ENCODE measurements at places on chromosomes 1 and 21.

- no peak overlapping the region for H3K27ac ChIP-seq
- no peak for DNase-seq
- peaks cover 7% of the 10 kb centered on the region for H3K27me3 ChIP-seq
- H3K36me3 ChIP-seq, result no peaks in the 10 kb centered on the region
These were observed 621.7 kb downstream of the MATN1 start for GRCh38 chr1:30101487-30102227.

GRCh38 chr1:201125019-201125418, 2.0 kb downstream of the ASCL5 start:
- no peak overlapping the region for H3K4me3 ChIP-seq
- DNase-seq, result no peak
- H3K4me1 ChIP-seq, result no peaks in the 10 kb centered on the region
- no peaks in the 10 kb centered on the region for H3K36me3 ChIP-seq
- H3K27me3 ChIP-seq, result peaks cover 23% of the 10 kb centered on the region
- H3K27ac ChIP-seq, result no peak overlapping the region

GRCh38 chr1:118862755-118863154, 125.4 kb downstream of the TBX15 start:
- H3K4me3 ChIP-seq, result no peak overlapping the region
- DNase-seq, result no peak
- no peaks in the 10 kb centered on the region for H3K27me3 ChIP-seq

DNA sequence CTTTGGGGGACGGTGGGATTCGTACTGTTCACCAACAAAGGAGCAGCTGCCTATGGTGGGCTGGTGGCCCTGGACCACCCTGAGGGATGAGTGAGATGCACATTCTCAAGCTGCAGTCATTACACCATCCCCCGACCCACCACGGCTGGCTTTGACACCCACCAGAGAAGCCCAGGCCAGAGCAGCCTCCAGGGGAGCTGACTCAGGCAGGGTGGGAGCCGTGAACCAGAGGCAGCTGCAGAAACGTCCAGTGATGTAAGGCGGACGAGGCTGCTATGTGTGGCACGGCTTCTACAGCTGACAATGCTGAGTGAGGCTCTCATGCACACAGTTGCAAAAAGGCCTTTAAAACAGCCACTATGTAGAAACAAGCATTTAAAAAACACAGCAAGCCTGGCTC, 40.1 kb downstream of the CHAF1B start:
- no peak overlapping the region for H3K4me3 ChIP-seq
- H3K36me3 ChIP-seq, result peaks cover 5% of the 10 kb centered on the region
- no peak overlapping the region for H3K27ac ChIP-seq
- H3K4me1 ChIP-seq, result peaks cover 11% of the 10 kb centered on the region
- peaks cover 7% of the 10 kb centered on the region for H3K27me3 ChIP-seq

DNA sequence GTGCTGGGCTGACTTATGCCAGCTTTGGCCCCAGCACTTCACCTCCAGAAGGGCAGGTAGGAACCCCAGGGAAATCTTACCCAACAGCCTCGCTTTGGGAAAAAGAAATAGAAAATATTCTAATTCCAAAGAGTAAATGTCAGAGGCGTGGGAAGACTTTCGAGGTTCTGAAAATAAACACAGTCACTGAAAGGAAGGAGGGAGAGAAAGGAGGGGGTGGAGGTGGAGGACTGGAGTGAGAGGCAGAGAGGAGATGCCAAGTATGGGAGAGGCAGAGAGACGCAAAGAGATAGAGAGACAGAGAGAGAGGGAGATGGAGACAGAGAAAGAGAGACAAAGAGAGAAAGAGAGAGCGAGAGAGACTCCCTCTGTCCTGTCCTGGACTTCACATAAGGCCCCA, 395.0 kb downstream of the PTPRU start:
- no peaks in the 10 kb centered on the region for H3K36me3 ChIP-seq
- no peaks in the 10 kb centered on the region for H3K4me1 ChIP-seq
- no peak overlapping the region for H3K4me3 ChIP-seq
- DNase-seq, result no peak
- no peak overlapping the region for H3K27ac ChIP-seq
- peaks cover 28% of the 10 kb centered on the region for H3K27me3 ChIP-seq

GRCh38 chr1:98077691-98078090, 156.9 kb upstream of the DPYD start:
- no peak for DNase-seq
- H3K36me3 ChIP-seq, result no peaks in the 10 kb centered on the region
- H3K4me1 ChIP-seq, result peaks cover 2% of the 10 kb centered on the region
- H3K4me3 ChIP-seq, result no peak overlapping the region
- no peaks in the 10 kb centered on the region for H3K27me3 ChIP-seq
- H3K27ac ChIP-seq, result no peak overlapping the region

- H3K27me3 ChIP-seq, result no peaks in the 10 kb centered on the region
- no peak overlapping the region for H3K27ac ChIP-seq
- no peak overlapping the region for H3K4me3 ChIP-seq
- H3K4me1 ChIP-seq, result no peaks in the 10 kb centered on the region
- H3K36me3 ChIP-seq, result no peaks in the 10 kb centered on the region
These were observed 50.4 kb upstream of the ADAMTS5 start for GRCh38 chr21:27017246-27017645.

GRCh38 chr1:109834951-109835350, 71.2 kb upstream of the EPS8L3 start:
- no peaks in the 10 kb centered on the region for H3K36me3 ChIP-seq
- H3K27ac ChIP-seq, result no peak overlapping the region
- no peaks in the 10 kb centered on the region for H3K27me3 ChIP-seq

DNA sequence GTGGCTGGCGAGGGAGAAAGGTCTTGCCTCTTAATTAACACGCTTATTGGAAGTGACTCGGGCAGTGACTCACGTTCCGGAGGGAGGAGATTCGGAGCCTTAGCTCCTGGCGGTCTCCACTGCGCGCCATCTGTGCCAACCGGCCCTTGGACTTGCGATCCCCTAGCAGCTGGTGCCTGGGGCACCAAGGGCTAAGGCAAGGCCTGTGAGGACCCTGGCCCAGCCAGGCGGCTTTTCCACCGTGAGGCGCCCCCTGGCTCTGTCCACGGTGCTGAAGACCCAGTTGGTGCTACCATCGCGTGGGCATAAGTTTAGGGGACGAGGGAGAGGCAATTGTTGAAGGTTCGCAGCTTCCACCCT, 1.3 kb upstream of the SYT6 start:
- H3K4me1 ChIP-seq, result peaks cover 10% of the 10 kb centered on the region
- H3K36me3 ChIP-seq, result no peaks in the 10 kb centered on the region
- peak overlapping the region; percentile 13 for H3K4me3 ChIP-seq
- no peak for DNase-seq
- peaks cover 86% of the 10 kb centered on the region for H3K27me3 ChIP-seq

DNA sequence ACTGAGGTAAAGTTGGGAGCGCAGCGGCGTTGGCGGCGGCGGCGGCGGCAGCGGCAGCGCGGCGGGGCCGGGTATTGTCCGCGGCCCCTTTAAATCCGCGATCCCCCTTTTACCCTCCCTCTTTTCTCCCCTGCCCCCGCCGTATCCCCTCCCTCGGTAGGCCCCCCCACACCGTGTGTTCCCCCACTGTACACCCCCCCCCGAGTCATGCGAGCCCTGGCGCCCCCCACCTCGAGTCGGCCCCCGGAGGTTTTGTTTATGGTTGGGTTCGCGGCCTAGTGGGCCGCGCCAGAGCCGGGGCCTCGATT, 169 bp downstream of the UBAP2L start:
- no peak for DNase-seq
- peak overlapping the region; percentile 100 for H3K27ac ChIP-seq
- peaks cover 92% of the 10 kb centered on the region for H3K36me3 ChIP-seq
- peaks cover 66% of the 10 kb centered on the region for H3K4me1 ChIP-seq
- H3K4me3 ChIP-seq, result peak overlapping the region; percentile 100
- no peaks in the 10 kb centered on the region for H3K27me3 ChIP-seq

- DNase-seq, result no peak
- H3K4me3 ChIP-seq, result no peak overlapping the region
- H3K27me3 ChIP-seq, result no peaks in the 10 kb centered on the region
- peak overlapping the region; percentile 65 for H3K27ac ChIP-seq
These were observed 4.5 kb downstream of the RFX5 start for GRCh38 chr1:151342569-151342968.

DNA sequence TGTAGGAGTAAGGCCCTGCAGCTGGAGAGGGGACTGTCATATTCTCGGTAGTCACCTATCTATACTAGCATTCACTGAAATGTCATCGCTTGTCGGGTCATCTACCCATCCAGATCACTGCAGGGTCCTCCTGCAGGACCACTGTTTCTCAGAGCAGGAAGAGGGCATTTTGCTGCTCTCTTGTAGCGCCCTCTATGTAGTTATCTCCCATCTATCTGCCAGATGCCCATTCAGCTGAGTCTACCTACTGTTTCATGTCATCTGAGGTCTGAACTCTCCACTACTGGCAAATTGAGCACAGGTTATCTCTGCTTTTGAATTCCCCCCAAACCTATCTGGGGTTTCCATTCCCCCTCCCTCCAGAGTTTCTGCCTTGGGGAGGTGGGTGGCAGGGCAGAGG, 258.2 kb upstream of the FOXD3 start:
- DNase-seq, result no peak
- H3K4me3 ChIP-seq, result no peak overlapping the region
- peaks cover 2% of the 10 kb centered on the region for H3K27me3 ChIP-seq
- no peaks in the 10 kb centered on the region for H3K36me3 ChIP-seq
- H3K27ac ChIP-seq, result no peak overlapping the region
- no peaks in the 10 kb centered on the region for H3K4me1 ChIP-seq

GRCh38 chr1:107365527-107366240, 224.8 kb downstream of the NTNG1 start:
- no peaks in the 10 kb centered on the region for H3K4me1 ChIP-seq
- no peaks in the 10 kb centered on the region for H3K36me3 ChIP-seq
- H3K27me3 ChIP-seq, result peaks cover 3% of the 10 kb centered on the region
- DNase-seq, result no peak

DNA sequence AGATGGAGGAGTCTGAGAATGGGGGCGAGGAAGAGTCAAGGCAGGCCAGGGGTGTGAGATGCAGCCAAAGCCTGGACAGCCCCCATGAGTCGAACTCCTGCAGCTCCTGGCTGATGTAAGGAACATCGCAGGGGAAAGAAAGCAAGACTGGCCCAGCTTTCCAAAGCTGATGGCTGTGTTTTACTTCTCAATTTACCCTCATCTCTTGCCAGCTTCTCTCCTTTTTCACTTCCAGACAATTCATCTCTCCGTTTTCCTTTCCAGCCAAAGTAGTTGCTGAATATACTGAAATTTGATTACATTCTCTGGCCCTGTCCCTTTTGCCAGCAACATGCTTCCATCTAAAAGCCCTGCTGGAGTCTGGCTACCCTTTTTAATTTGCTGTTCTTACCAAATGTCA, 40.0 kb upstream of the UBE2U start:
- H3K36me3 ChIP-seq, result no peaks in the 10 kb centered on the region
- no peak overlapping the region for H3K27ac ChIP-seq
- H3K27me3 ChIP-seq, result peaks cover 41% of the 10 kb centered on the region
- H3K4me3 ChIP-seq, result no peak overlapping the region
- H3K4me1 ChIP-seq, result no peaks in the 10 kb centered on the region

DNA sequence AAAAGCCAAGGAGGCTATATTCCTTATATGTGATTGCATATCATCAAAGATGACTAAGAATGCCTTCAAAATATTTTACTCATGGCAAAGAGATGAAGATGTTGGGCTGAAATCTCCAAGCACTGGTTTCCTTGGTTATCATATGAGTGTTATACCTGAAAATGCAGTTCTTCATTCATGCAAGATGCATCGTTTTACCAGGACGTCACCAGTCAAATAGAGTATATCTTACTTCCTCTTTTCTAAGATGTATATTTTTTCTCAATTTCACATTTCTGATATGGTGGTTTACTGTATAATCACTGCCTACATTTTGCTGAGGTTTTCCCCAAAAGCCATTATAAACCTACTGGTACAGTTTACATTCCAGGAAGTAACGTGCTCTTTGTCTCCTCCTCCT, 1085.7 kb downstream of the NCAM2 start:
- DNase-seq, result no peak
- H3K4me3 ChIP-seq, result no peak overlapping the region
- no peak overlapping the region for H3K27ac ChIP-seq
- no peaks in the 10 kb centered on the region for H3K36me3 ChIP-seq
- no peaks in the 10 kb centered on the region for H3K27me3 ChIP-seq

DNA sequence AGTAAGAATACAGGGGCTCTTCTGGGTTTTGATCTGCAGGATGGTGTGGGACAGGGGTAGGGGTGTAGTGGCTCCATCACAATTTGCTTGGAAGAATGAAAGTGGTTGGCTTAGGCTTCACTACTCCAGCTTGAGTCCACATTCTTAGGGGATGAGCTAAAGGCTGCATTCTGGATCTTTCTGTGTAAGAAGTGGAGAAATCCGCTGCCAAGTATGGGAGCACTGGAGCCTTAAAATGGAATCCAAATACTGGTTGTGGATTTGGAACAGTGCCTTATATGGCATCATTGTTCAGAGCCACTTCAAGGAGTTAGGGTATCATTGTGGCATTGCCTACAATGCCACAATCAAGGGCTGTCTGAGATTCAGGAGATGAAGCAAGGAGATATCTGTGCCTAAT, 187.1 kb downstream of the LMO4 start:
- H3K36me3 ChIP-seq, result no peaks in the 10 kb centered on the region
- DNase-seq, result no peak
- H3K27me3 ChIP-seq, result peaks cover 11% of the 10 kb centered on the region
- H3K4me3 ChIP-seq, result no peak overlapping the region
- no peaks in the 10 kb centered on the region for H3K4me1 ChIP-seq

DNA sequence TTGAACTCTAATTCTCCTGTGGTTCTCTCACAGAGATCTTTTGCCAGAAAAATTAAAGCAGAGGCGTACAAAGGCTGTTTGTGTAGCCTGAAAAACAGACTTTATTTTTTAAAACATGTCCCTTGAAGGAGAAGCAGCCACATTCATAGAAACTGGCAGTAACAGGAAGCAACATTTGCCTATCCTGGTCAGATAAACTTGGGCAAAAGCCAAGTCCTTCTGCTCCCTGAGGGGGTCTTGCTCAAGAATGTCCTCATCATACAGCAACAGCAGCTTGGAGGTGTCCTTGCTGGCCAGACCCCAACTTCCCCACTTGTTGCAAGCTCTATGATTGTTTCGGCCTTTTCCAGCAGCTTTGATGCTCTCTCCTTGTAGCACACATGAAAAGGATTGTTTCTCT, 36.3 kb downstream of the MSTO1 start:
- no peak for DNase-seq
- peaks cover 1% of the 10 kb centered on the region for H3K4me1 ChIP-seq
- no peak overlapping the region for H3K4me3 ChIP-seq
- H3K27ac ChIP-seq, result no peak overlapping the region

DNA sequence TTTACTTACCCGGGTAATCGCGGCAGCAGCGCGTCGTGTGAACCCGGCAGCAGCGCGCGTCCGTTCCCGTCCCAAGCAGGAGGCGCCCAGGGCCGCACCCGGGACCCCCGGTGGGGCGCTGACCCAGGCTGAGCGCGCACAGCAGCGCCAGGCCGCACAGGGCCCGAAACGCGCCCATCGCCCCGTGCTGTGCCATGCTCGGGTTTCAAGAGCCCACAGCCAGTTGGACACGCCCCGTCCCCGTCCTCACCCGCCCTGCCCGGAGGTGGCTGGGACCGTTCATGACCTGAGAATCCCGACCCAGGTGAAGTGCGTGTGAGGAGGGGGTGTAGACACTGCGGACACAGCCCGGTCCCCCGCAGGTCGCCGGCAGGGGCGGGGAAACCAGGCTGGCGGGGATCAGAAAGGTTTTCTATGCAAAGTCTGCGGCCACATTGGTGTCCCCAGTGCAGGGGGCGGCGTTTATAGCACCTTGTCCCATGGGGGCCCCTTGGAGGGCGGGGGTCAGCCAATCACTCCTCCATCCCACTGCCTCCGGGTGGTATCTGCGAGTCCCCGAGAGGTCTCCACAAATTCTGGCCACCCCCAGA, at the start of gene TNFRSF18:
Gene TNFRSF18 (minus strand): TSS at position 217 of the 590 bp plus-strand sequence. CDS start 21 bp downstream, at position 196.
- peaks cover 32% of the 10 kb centered on the region for H3K36me3 ChIP-seq
- H3K27ac ChIP-seq, result peak within 1 kb of the TSS; percentile 79
- DNase-seq, result peak; percentile 77
- peak within 1 kb of the TSS; percentile 80 for H3K4me3 ChIP-seq
- peaks cover 42% of the 10 kb centered on the region for H3K4me1 ChIP-seq

- H3K4me3 ChIP-seq, result no peak overlapping the region
- no peaks in the 10 kb centered on the region for H3K36me3 ChIP-seq
- no peaks in the 10 kb centered on the region for H3K4me1 ChIP-seq
- H3K27me3 ChIP-seq, result no peaks in the 10 kb centered on the region
- H3K27ac ChIP-seq, result no peak overlapping the region
These were observed 16.2 kb upstream of the MYBPHL start for GRCh38 chr1:109322974-109323373.

Measured in activated T-cell treated with anti-CD3 and anti-CD28 coated beads, Interleukin-2, amount 50 U/mL, for 24 hours (primary cell).